ENCODE measurements at places on chromosomes 2 and 18.

- no peak for DNase-seq
These were observed 65.1 kb upstream of the TGIF1 start for GRCh38 chr18:3384664-3385563.

DNA sequence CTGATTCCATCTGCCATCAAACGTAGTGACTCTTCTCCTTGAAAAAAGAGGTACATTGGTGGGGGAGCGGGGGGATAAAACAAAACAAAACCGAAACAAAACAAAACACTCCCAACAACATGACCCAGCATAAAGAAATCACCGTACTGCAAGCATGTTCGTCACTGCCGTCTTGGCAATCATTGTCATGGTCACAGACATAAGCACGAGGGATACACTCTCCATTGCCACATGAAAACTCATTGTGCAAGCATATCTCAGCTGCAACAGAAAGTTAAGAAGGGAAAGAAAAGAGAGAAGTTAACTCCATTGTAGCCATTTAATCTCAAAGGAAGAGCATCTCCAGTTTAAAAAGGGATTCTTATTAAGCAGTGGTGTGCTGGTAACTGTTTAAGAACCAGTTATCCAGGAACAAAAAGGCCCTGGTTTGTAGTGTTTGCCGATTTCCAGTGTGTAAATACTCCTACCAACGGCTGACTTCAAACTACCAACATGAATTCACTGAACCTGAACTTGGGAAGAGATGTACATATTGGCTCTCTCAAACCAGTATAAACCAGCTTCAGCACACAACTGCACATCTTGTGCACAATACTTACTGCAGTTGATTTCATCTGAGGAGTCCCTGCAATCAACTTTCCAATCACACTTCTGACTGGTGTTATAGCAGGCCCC lies 68.2 kb downstream of the LRP2 start:
- DNase-seq: no peak

- no peak for DNase-seq
These were observed 11.8 kb upstream of the ZFP36L2 start for GRCh38 chr2:43238176-43238575.

DNA sequence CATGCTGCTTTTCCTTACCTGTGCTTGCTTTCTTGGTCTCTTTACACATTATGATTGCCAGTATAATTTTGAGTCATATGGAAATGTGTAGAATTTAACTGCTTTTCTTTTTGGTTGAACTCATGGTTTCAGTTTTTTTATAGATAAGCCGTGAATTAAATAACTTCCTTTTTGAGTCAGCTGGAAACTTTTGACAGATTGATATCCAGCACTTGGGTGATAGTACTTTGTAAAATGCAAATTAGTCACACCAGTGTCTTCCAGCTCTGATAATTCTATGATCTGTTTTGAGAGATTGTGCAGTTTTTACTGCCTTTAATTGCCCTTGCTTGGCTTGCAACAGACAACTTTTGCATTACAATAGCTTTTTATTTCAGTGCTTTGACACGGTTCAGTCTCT lies 86.4 kb downstream of the NCOA1 start:
- no peak for DNase-seq

GRCh38 chr2:128320192-128320905 lies 1.7 kb upstream of the HS6ST1 start:
- peak; percentile 28 for DNase-seq

GRCh38 chr2:148660999-148661398 lies 16.4 kb downstream of the EPC2 start:
- DNase-seq: no peak

DNA sequence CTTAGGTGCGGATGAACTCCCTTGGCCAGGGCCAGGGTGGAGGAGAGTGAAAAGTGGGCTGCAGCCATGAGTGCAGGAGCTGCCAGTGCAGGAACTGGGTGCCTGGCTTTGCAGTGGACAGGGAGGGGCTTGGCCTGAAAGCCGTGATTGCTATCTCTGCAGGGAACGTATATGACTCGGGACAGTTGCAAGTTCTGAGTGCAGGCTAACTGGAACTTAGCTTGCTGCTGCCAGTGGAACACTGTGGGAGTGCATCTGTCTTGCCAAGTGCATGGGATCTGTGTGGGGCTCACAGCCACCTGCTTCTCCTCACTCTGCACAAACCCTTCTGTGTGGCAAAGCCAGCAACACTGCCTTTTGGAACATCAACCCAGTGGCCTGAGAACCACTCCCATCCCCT lies 36.9 kb downstream of the FLACC1 start:
- no peak for DNase-seq
